GM19239 (cell line): ENCODE measurements at places on chromosomes 1 and 21.

DNA sequence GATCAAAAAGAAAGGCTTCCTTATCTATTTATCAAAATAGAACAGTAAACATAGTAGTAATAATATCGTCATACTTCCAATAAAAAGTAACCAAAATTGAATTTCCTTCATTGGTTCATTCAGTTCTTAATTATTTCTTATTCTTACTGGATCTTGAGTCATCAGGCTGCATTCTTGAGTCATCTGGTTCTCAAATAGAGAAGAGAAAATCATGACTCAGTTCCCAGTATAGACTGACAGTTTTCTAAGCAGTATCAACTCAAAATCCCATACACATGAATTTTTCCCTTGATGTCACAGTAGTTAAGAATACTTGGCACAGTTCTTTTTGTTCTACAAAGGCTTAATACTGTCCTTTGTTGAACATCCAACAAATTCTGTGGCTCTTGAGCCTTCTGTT, 626.9 kb upstream of the ADGRL4 start:
- DNase-seq = no peak

DNA sequence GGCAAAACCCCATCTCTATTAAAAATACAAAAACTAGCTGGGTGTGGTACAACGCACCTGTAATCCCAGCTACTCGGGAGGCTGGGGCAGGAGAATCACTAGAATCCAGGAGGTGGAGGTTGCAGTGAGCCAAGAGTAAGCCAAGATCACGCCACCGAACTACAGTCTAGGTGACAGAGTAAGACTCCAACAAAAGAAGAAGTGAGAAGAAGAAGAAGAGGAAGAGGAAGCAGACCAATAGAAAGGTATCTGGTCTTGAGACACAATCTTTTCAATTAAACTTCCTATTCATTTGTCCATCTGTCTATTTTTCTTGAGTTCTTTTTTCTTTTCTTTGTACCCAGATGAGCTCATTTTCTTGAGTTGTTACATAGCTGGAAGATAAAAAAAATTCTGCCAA, 55.7 kb upstream of the ACADM start:
- DNase-seq = no peak

DNA sequence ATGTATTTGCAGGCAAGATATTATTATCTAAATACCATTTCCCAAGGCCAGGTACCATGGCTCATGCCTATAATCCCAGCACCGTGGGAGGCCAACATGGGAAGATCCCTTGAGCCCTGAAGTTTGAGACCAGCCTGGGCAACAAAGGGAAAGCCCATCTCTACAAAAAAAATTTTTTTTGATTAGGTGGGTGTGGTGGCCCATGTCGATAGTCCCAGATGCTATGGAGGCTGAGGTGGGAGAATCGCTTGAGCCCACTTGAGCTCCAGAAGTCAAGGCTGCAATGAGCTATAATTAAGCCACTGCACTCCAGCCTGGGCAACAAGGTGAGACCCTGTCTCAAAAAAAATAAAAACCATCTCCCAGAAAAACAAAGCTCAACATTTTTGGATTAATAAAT, 2.2 kb downstream of the STMN1 start:
- DNase-seq = no peak

GRCh38 chr21:38917043-38917774, 111.5 kb downstream of the ETS2 start:
- no peak for DNase-seq

DNA sequence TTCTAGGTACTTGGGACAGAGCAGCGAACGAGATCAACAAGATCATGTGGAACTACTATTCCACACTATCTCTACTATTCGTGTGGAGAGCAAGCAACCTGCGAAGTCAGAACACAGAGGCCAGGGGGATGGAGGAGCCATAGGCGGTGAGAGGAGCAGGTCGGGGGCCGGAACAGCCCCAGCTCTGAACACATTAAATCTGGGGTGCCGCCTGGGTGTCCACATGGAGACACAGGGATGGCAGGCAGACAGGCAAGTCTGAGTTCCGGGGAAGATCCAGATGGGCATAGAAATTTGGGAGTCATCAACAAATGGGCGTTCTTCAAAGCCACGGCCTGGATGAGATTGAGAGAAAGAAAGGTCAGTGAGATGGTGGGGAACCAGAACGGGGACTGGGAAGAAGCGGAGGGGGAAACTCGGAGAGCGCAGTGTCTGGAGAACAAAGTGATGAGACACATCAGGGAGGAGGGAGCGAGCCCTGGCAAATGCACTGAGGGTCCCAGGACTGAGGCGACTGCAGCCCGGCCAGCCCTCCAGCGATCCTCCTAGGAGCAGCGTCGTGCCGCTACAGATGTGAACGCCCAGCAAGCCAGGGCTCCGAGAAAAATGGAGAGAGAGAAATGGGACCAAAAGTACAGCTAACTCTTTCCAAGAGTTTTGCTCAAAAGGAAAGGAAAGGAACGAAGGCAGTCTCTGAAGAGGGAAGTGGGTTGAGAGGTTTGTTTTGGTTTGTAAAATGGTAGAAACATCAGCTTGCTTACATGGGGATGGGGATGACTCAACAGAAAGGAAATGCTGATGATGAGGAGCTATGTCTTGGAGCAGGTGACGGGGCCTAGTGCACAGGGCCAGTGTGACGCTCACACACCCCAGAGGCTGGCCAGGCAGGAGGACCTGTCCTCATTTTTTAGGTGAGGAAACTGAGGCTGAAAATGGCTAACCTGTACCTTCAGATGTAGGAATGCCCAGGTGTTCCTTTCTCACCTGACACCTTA, 84.5 kb downstream of the GLIS1 start:
- DNase-seq = no peak

- DNase-seq = no peak
These were observed 503.9 kb upstream of the USP24 start for GRCh38 chr1:55718758-55719671.

DNA sequence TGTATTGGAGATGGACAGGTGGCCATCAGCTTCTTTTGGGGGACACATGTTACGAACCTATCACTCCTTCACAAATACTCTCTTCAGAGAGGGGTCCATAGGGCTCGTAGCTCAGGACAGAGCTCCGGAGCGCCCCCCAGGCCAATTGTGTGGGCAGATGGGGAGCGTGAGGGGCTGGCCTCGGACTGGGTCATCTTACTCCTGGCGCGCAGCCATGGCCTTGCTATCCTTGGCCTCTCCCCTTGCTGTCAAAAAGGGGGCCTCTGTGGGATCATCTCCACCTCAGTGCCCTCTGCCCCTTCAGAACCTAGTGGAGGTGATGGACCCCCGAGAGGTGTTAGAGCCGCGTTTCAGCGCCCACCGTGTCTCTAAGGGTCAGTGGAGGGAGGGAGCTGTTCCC, 35.0 kb downstream of the ATP5PO start:
- DNase-seq = no peak
